ENCODE measurements at places on chromosomes 3 and 15. TPM values are rescaled to one million over a fixed set of nuclear protein-coding genes. Genes with fewer than 3 reads are reported as not detected.

RPL14 gene
- 1,096 TPM for total RNA-seq

RLBP1 gene
- not detected for total RNA-seq

KLF15 gene
- 10.6 TPM for total RNA-seq

TCAIM gene
- 21.0 TPM for total RNA-seq

TMEM40 gene
- not detected for total RNA-seq

DNA sequence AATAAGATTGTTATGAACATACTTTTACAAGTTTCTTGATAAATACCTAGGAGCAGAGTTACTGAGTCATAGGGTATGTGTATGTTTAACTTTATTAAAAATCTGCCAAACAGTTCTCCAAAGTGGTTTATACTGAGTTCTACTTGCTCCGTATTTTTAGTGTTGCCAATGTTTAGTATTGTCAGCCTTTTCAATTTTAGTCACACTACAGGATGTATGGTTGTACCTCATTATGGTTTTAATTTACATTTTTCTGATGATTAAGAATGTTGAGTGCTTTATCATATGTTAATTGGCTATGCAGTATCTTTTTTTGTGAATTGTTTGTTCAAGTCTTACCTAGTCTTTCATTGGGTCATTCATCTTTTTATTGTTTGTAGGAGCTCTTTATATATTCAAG lies 4.3 kb downstream of the TMOD3 start:
- DNase-seq = no peak

DNA sequence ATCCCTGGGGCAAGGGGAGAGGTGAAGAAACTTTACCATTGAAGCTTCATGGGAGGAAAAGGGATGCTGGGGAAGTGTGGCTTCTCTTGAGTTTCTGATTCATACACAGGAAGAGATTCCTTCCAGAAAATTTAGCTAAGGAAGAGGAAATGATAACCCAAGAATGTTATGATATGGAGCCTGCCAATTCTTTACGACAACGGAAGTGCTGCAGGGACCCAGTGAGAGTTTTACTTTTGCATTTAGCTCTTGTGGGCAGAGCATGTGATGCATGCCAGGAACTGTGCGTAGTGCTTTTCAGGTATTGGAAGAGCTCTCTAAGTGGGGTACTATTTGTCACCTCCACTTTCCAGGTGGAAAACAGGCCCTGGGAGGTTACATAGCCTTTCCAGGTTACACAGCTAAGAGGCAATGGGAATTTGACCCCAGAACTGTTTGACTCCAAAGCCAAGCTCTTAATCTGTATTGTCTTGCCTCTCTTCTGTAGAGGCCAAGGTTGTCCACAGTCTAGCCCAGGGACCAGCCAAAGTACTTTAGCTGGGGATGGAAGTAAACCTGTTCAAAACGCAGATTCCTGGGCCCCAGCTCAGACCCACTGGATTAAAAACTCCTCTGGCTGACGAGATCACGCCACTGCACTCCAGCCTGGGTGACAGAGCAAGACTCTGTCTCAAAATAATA lies 23.0 kb downstream of the CMTM7 start:
- no peak for DNase-seq

- no peak for DNase-seq
Observed at GRCh38 chr3:197135212-197135611, 105.6 kb upstream of the MELTF start.

DNA sequence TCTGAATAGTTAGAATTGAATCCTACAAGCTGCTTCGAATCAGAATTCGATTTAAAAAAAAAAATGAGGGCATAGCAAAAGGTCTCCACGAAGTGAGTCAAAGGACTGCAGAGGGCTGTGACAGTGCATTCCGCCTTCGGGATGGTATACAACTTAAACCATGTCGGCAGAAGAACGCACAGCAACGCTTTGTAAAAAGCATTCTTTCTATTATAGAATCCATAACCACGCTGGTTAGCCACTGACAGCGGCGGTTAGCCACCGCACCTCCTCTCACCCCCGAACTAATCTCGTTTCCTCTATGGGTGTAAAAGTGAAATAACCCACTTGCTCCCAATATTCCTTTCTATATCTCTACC lies 664 bp upstream of the PIK3CA start:
- DNase-seq = no peak

DNA sequence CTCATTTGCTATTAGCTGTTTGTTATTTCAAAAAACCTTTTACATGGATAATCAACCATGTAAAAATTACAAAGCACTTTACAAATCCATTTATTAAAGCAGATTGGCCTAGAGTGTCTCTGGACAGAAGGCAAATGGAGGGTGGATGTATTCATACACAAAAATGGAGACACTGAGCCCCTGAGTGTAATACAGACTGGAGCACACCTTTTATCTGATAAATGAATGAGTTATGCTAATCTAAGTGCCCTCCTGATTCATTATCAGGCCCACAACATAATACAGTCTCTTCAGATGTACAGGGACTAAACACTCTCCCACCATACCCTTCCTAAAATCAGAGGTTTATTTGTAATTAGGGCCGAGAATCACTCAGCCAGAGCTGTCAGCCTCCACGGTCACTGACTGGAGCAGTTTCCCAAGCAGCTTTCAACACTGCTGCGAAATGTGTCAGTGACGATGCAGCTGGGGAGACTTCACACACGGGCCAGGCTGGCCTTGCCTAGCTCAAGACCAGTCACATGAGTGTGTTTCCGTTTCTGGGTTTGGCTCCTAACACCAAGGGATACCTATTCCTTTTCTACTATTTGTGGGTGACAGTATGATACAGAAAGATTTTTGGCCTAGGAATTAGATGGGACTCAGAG lies 271.8 kb downstream of the ZIC1 start:
- no peak for DNase-seq

DNA sequence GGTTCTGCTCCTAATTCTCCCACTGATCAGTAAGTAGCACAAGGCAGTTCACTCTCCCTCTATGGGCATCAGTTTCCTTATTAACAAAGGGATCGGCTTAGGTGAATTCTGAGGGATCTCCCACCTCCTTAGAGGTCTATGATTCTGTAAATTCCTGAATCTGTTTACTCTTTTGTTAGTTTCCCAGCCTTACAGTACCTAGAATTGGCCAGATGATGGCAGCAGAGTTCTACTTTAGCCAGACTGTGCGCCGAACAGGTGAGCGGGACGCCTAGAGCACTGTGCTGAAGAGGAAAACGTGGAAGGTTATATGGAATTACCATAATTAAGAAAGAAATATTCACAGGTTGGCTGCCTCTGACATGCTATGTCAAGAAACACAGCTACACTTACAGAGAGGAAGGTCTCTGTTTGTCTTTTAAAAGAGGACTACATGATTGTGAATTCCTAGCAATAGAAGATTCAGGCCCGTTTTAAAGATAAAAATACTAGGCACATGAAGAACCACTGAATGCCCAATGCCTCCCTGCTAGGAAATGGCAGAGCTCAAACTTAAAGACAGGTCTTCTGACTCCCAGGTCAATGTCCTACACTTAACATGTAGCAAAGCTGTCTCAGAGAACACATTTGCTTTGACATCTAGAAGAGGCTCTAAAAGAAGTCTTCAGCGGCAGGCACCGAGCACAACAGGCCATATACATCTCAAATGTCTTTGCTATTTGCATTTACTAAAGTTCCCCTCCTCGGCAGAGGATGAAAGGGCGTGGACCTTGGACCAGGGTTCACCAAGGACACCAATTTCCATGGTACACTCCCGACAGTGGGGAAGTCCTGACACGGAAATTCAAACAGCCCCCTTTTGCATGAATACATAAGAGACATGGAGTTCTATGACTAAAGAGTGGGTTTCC lies 259.9 kb downstream of the FGF12 start:
- DNase-seq = no peak

DNA sequence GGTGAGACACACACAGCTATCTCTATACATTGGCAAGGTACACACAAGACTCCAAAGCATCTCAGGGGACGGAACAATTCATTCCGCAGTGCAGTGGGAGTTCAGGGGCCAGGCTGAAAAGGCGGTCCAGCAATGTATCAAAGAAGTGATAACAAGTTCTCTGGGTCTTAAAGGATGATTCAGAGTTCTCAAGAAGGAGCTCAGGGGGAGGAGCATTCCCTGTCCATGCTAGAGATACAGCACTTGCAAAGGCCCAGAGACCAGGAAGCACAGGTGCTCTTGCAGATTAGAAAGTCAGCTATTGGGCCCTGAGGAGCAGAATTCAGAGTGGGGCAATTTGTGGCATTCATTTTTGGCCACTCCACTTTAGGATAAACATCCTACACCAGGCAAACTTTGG lies 34.9 kb downstream of the MECOM start:
- DNase-seq = no peak

- DNase-seq = no peak
Observed at GRCh38 chr3:172281884-172282283, 166.4 kb downstream of the GHSR start.

DNA sequence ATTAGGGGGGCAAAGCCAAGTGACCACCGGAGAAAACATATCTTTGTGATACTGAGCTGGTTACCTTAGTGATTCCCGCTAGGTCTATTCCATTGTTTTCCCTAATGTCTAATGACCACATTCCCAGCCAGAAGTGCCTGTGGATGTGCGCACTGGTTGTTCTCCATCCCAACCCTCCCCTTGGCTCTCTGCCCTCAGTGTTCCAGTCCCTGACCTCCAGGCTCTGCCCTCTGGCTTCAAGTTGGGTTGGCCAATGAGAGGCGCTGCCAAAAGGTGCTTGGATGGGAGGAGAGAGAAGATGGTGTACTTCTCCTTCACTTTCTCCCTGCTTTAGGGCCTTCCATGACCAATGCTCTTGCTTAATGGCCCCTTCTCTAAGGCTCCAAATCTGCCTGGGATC lies 2.4 kb downstream of the COLQ start:
- no peak for DNase-seq

DNA sequence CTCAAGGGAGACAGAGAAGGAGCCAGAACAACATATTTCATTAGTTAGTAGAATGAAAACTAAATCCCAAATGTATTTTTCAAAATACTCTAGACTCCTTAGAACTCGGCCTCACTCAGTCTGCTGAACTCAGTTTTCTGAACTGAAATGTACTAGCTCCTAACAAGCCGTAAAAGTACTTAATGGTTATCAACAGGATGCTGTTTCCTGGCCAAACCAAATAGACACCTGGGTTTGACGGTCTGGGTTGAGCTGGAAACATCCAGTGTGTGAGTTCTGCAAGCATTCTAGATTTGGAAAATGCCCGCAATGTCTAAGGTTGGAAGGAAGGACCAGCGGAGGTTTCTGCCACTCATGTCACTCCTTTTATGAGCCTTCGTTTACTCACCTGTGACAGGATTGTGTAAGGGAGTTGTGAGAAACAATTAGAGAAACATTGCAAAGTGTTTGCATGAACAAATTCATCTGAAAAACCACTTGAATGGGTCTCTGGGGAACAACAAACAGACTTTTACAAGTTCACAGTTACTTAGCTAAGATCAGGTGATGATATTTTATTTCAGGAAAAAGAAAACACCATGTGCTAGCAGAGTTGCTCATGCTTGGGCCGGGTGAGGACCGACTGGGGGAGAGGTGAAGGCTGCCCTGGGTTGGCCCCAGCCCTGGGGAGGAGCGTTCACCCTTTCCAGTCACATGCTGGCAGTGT lies 151.0 kb downstream of the ALDH1A2 start:
- DNase-seq = no peak

- no peak for DNase-seq
Observed at GRCh38 chr3:59908701-59909100, 858.9 kb upstream of the CFAP20DC start.

DNA sequence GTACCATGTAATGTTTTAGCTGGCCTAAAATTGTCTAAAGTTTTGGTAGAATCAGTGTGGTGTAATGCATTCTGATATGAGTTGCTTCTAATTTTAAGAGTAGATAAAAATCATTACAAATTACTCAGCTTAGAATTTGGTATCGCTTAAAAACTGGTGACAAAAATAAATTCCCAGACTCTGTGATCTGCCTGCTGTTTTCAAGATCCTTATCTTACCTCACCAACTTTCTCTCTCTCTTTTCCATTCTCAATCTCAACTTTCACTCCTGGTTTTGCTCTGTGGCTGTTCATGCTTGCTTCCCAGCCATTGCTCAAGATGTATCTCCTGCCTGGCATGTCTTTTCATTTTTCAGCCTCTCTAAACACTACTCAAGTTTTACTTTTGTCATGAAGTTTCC lies 45.7 kb downstream of the TCF12 start:
- DNase-seq = no peak

GRCh38 chr3:112856537-112856936 lies 9.9 kb upstream of the CD200R1L start:
- no peak for DNase-seq

GRCh38 chr3:102230057-102230456 lies 204.8 kb upstream of the ZPLD1 start:
- no peak for DNase-seq

DNA sequence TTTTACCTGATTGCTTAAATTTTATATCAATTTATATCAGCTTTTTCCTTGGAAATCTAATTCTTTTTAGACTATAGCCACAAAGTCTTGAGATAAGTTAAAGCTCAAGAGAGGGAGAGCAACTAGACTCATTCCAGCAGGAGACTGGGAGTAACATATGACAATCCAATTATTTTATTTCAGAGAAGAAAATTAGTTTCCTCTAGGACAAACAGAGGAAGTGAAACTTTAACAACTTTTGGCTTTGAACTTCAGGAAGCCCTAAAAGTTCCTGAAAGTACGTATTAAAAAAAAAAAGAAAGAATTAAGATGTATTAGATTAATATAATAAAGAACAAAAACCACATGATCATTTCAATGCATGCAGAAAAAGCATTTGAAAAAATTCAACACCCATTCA lies 13.9 kb upstream of the UBE2E2 start:
- DNase-seq = no peak

GRCh38 chr15:66292571-66293418 lies 573 bp upstream of the DIS3L start:
- no peak for DNase-seq

- DNase-seq = no peak
Observed at GRCh38 chr3:183975981-183976662, 41.6 kb downstream of the ABCC5 start.

DNA sequence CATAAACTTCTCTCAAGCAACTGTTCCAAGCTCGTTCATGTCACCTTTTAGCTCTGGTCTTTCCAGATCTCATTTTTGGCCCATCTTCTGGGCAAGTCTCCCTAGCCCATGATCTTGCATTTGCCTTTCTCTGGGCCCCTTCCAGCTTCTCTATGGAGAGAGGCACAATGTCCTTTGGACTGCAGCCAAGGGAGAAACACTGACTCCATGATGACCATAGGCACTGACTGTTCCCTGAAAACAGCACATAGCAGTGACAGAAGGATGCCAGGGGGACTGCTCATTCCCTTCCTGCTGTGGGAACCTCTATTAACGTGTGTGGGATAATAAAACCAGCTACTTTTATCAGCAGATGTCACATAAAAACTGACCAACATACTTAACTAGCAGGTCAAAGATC lies 60.3 kb downstream of the STRIT1 start:
- DNase-seq = no peak

- DNase-seq = no peak
Observed at GRCh38 chr15:69172847-69173246, 12.4 kb downstream of the GLCE start.
